ENCODE measurements at places on chromosomes 2 and 18.
A peak's percentile ranks its signal among the peaks of the same experiment; 100 is the strongest.

DNA sequence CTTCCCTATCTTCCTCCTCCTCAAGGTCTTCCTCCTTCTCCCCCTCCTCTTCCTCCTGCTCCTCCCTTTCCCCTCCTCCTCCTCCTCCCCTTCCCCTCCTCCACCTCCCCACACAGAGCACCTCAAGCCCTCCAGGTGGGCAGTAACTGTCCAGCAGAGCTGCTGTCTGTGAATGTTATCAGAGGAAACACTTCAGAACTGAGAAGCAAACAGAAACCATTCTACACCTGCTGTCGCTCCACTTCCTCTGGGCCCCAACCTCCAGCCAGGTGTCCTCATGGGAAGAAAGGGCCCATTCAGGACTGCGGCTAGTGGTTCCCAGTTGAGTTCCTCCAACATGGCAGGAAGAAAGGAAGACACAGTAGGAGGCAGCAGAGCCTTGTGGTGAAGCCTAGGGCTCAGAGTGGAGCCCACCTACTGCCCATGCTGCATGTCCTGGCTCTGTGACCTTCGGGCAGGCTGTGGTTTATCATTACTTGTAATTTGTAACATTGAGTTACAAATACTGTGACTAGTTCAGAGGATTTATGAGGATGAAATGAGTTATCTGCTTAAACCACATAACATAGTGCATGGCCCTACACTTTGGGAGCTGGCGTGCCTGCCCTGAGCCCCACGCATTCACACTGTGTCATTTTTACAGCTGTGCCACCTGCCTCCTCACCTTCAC, 165.9 kb upstream of the ID2 start:
- no peak for DNase-seq

DNA sequence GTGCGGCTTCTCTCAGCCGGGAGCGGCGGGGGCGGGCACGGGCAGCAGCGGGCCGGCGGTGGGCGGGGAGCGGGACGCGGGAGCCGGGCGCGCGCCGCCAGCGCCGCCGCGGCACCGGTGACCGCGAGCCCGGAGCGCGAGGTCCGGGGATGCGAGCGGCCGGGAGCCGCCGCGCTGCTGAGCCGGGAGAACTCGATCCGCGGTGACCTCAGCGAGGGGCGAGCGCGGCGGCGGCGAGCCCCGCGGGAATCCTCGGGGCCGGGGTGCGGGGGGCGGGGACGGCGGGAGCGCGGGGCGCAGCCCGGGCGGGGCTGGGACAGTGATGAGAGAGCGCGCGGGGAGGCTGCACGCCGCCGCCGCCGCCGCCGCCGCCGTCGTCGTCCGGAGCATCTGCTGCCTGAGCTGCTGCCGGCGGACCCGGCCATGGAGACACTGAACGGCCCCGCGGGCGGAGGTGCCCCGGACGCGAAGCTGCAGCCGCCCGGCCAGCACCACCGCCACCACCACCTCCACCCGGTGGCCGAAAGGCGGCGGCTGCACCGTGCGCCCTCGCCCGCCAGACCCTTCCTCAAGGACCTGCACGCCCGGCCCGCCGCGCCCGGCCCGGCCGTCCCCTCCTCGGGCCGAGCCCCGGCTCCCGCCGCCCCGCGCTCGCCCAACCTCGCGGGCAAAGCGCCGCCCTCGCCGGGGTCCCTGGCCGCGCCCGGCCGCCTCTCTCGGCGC, at the start of gene MTCL1:
TSS of gene MTCL1 (plus strand) at position 319 of the 723 bp plus-strand sequence. CDS start at position 424, 105 bp downstream.
- DNase-seq: no peak

- DNase-seq: no peak
These were observed 1.4 kb downstream of the FZD5 start for GRCh38 chr2:207768168-207768865.

- DNase-seq: no peak
These were observed 51.8 kb downstream of the LDLRAD4 start for GRCh38 chr18:13270279-13270855.

DNA sequence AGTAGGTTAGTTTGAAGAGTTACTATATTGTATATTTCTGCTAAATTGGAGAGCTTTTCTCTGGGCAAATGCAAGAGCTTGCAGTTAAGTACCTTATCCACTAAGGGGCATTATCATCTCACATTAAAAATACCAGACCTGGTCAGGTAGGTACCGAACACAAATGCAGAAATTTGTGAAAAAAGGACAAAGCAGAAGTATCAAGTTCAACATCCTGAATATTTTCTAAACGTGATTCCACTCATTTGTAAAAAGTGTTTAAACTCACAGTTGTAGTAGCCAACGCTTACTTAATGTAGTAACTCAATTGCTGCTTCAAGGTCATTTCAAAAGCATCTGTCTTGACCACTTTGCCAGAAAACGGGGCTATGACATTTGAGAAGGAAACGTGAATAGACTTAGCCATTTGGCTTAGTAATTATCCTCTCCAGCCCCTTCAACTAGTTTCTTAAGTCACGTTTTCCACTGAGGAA, 52.1 kb downstream of the CYRIA start:
- DNase-seq: no peak

GRCh38 chr18:48215876-48216638, 193.1 kb downstream of the ZBTB7C start:
- DNase-seq: no peak

DNA sequence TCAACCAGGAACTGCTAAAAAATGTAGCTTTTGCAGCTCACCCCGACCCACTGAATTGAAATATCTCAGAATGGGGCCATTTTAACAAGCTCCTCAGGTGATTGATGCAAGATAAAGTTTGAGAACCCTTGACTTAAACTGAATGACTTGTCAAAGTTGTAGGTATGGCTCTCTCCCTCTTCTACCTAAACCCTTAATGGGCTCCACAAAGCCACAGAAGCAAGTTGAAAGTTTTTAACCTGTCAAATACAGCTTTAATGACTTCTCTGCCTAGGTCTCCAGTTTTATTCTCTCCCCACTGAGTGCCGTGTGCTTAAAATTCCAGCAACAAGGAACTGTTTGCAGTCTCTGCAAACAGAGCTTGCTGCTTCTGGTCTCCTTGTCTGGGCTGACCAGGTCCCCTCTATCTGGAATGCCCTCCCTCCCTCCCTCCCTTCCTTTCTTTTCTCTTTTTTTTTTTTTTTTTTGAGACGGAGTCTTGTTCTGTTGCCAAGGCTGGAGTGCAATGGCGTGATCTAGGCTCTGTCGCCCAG, 19.7 kb upstream of the RNF125 start:
- no peak for DNase-seq

GRCh38 chr18:3248062-3248657, 559 bp downstream of the MYL12A start:
- no peak for DNase-seq

DNA sequence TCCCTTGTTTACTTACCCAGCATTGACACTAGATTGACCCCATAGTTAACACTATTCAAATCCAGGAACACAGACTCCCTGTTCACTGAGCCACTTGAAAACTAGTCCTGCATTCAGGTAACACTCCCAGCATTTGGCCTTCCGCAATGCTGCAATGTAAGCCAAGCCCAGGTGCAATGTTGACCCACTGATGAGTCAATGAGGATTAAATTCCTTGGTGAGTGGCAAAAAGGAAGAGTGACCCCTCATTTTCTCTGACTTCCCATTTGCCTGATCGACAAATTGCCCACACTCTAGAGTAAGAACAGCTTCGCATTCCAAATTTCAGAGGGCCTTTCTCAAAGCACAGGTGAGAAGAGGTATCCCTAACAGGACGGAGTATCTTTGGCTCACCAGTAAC, 251.9 kb downstream of the FBXO15 start:
- DNase-seq: no peak

DNA sequence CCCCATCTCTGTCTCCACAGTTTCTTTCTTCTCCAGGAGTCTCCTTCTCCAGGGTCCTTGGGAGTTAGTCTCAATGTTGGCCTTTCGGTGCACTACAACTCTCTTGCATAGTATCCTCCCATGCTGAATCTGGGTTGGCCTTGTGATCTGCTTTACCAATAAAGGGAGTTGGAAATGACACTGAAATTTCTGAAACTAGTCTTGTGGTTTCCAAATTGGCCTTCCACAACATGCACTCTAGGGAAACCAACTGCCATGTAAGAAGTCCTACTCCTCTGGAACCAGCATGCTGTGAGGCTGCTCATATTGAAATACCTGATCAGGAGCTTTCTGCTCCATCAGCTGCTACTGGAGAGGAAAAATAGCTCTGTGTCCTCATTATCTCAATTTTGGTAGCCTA, 9.9 kb upstream of the ABHD3 start:
- DNase-seq: no peak

DNA sequence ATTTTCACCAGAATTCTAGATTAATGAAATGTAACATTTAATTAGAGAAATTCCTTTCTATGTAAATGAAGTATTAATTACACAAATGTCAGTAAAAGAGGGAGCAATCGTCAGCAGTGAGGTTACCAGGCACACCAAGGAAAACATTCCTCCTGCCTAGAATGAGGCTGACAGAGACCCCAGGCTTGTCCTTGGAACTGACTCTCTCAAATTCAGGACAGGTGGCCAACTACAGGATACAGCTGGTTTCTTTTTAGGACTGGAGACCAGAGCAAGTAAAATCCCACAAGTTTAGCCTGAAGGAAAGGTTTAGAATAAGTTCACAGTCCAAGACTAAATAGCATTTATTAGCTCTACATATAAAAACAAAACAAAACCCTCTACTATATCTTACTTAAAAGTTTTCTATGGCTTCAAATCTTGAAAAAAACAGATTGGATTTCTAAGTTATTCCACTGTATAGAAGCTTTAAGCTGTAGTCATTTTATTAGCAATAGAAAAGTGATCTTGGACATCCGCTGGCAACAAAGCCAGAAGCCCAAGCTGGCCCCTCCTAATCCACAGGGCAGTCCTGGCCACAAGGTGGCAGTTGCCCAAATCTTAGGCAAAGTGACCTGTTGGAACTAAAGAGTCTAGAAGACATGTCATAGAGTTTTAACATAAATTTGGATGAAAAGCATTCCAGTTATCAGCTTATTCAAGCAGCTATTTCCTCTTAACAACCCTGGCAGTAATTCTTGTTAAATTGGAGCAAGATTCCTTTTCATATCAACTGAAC, 81.0 kb downstream of the SP3 start:
- DNase-seq: no peak

DNA sequence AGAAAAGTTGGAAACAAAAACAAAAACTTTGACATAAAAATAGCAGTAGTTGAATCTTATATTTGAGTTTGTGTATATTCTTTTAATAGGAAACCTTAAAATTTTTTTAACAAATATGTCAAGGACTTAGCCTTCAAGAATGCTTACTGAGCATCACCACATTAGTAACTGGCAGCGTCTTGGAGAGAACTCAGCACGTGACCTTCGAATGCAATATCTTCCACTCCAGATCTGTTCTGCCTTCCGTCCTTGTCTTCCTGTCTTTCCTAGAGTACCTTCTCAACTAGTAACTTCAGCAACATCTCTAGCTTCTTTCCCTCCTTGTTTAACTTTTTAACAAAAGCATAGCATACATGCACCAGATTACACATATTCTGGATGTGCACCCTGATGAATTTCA, 972 bp downstream of the RSAD2 start:
- no peak for DNase-seq

- DNase-seq: no peak
These were observed 568.2 kb downstream of the THSD7B start for GRCh38 chr2:137333386-137334165.

GRCh38 chr2:58904095-58904494, 663.0 kb upstream of the FANCL start:
- DNase-seq: no peak

GRCh38 chr18:2495381-2495780, 75.9 kb downstream of the METTL4 start:
- no peak for DNase-seq

DNA sequence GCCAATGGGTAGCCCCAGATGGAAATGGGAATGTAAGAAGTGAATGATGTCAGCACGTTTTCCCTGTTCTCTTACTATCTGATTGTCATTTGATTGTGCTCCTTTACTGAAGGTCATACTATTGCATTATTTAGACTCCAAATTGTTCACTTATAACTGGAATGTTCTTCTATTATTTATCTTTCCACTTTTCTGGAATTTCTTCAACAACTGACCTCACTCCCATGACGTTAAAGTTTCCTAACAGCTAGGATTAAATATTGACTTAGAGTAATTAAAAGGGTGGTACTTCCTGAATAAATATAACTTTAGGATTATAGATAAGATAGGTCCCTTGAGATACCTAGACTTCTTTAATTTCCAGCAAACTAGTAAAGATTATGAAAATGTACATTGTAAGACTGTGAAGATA, 10.9 kb upstream of the GULP1 start:
- no peak for DNase-seq

- peak; percentile 5 for DNase-seq
These were observed 76.5 kb downstream of the CYBRD1 start for GRCh38 chr2:171598713-171599319.

- no peak for DNase-seq
These were observed 200.4 kb downstream of the MEMO1 start for GRCh38 chr2:31810200-31810917.

DNA sequence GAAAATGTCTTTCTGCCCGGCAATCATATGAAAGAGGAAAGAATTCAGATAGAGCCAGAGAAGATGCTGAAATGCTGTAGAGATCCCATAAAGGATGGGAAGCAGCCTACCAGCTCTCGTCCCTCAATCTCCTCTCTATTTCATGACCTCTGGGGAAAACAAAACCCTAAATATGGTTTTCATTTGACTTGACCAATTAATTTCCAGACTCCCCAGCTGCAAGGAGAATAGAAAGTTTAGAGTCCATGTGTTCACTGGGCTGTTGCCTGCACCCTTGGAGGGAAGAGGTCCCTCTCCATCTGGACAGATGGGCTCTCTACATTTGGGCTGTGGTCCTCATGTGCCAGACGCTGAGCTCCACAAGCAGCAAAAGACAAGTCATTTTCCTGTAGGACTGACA, 40.6 kb downstream of the CAPN13 start:
- DNase-seq: no peak

DNA sequence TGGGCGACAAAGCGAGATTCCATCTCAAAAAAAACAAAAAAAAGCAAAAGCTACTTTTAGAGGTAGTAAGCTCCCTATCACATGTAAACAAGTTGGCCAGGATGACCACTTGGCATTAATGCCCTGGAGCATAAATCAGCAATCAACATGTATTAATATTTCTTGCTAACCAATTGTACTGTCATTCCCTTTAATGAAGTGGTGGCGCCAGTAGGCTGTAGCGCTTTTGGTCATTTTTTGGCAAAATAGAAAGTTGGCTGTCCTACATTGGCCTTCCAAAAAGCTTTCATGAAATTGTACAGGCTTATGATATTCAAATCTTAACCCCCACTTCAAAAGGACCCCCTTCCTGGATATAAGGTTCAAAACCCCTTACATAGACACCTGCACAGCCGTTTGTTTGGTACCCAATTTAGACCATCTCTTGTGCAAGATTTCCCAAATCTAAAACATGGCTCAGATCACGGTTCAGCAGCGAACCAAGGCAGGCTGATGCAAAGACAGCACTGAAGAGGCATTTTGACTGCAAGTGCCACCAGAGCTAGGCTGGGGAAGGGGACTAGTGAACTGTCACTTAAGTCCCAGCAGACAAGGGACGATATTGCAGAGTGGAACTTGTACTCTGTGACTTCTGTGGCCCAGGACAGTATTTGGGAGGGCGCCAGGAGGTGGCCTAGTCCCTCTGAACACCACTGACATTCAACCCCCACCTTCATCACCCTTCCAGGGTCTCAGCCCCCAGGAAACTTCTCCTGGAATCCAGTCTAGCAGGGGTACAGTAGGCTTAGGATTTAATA, 31.9 kb downstream of the SMAD7 start:
- no peak for DNase-seq
